ENCODE measurements at places on chromosomes 3 and 15. TPM values are rescaled to one million over a fixed set of nuclear protein-coding genes. Genes with fewer than 3 reads are reported as not detected.

Gene TTC21A
- total RNA-seq = 8.7 TPM

Gene CYP8B1
- total RNA-seq = not detected

Gene LIPH
- not detected for total RNA-seq

Gene FGF12
- total RNA-seq = not detected

Gene GPR15
- not detected for total RNA-seq

Gene AHSG
- not detected for total RNA-seq

Gene RYR3
- total RNA-seq = not detected

Gene GABRR3
- not detected for total RNA-seq

Gene KLHL40
- total RNA-seq = not detected

Gene ITIH1
- not detected for total RNA-seq

Gene RBP2
- not detected for total RNA-seq

Gene GHSR
- not detected for total RNA-seq

Gene CPN2
- not detected for total RNA-seq

Gene GOLGA8R
- 4.9 TPM for total RNA-seq

Gene PRR20G
- total RNA-seq = not detected

Gene EPHA6
- total RNA-seq = 0.51 TPM

Gene ITPKA
- total RNA-seq = not detected

Gene PAK6
- total RNA-seq = not detected

Gene SI
- total RNA-seq = not detected

Gene TERC
- total RNA-seq = 1.5 TPM

Gene PLS1
- total RNA-seq = 0.78 TPM

Gene ACTC1
- total RNA-seq = 4.0 TPM

Gene PPP2R3A
- 19.2 TPM for total RNA-seq

Gene LTK
- total RNA-seq = 0.50 TPM

Gene TGM5
- not detected for total RNA-seq

Gene WDR82
- total RNA-seq = 76.7 TPM

Gene SH2D7
- not detected for total RNA-seq

Gene TJP1
- total RNA-seq = 119 TPM

Gene C3orf85
- total RNA-seq = not detected

Gene LAMB2
- total RNA-seq = 811 TPM

Gene HTD2
- total RNA-seq = 7.7 TPM

Gene CDCP1
- total RNA-seq = 2.3 TPM

Gene RASGRP1
- 0.26 TPM for total RNA-seq

Gene DCLK3
- not detected for total RNA-seq

Gene GOLGA6B
- total RNA-seq = not detected

Gene LRRK1
- 16.3 TPM for total RNA-seq

Gene PRTG
- total RNA-seq = 2.2 TPM

Gene CSPG5
- total RNA-seq = 0.59 TPM

Gene SLC51B
- not detected for total RNA-seq

Gene GTF2E1
- 19.3 TPM for total RNA-seq

Gene NPAP1
- not detected for total RNA-seq

Gene ZNF80
- not detected for total RNA-seq

Gene C3orf22
- total RNA-seq = not detected

Gene SERPINI2
- not detected for total RNA-seq

Gene CHST13
- not detected for total RNA-seq

Gene IQCH
- 1.2 TPM for total RNA-seq

Gene MAGEL2
- 1.5 TPM for total RNA-seq
